ENCODE measurements at places on chromosomes 12 and 14.
A peak's percentile ranks its signal among the peaks of the same experiment; 100 is the strongest.

DNA sequence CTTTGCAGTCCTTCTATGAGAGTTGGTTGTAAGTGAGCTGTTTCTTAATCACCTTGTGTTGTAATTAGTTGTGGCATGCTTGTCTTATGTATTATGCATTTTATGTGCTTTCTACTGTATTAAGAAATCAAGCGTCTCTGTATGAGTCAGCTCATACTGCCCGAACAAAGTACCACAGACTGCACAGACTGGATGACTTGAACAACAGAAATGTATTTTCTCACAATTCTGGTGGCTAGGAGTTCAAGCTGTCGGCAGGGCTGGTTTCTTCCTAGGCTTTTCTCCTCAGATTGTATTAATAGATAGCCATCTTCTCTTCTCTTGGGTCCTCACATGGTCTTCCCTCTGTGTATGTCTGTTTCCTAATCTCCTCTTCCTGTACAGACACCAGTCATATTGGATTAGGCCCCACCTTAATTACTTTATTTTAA lies 77.7 kb downstream of the FLRT2 start:
- no peak for DNase-seq

DNA sequence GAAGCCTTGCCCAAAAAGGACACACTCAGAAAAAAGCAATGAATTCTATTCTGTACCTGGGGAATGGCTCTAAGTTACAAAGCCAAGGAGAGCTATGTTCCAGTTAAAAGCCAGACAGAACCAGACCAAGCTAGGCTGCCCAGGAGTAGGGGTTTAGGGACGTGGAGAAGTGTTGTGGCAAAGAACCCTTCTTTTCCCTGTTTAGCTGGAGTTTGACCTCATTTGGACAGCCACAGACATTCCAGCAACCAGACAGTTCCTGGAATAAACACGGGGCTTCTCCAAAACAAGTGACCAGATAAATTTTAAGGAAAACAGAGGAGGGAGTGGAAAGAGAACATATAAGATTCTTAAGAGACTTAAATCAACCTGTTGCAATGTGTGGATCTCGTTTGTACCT lies 62.3 kb downstream of the GCH1 start:
- DNase-seq = no peak

DNA sequence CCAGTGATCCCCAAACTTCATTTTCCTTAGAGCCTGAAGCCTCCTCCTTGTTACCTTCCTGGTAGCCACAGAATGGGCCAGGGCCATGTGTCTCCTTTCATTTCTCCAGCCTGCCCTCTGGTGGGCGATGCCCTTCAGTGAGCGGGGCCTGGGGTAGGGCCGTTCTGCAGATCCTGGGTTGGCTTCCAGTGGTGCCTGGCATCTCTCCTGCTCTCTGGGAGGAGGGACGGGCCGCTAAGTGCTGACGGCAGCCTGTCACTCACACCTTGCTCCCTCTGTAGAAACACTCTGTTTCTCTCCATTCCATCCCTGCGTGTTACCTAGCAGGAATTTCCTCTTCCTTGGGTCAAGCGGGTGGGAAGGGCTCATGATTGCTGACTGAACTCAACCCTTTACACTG lies 232.1 kb downstream of the CACNA1C start:
- DNase-seq = peak; percentile 35

DNA sequence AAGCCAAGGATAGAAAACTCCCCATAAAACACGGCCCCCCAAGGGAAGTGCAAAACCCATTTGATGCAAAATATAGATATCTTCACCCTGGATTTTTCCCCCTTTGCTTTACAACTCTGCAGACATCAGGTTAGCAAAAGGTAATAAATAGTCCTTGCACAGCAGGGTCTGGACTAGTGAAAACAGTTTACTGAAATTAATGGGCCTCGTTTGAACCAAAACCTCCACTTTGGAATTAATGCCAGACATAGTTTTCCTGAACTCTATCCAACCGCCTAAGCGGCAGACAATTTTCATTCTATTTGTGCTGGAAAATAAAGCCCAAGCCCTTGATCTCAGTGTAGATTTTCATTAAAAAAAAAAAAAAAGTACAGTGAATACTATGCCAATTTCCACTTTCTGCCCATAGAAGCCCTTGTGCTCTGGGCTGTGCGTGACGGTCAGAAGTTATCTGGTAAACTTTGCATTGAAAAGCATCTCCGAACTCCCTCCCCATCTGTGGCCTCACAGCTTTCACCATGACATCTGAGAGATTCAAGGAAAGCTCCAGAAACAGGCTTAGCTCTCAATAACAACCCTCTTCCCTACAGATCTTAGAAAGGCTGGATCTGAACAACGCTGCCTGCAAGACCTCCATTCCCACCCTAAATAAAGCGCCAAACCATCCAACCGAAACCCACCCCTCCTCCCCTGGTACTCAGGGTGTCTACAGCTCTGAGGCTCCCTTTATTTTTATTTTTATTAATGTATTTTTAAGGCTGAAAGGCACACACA lies 11.0 kb upstream of the IRF2BPL start:
- no peak for DNase-seq

DNA sequence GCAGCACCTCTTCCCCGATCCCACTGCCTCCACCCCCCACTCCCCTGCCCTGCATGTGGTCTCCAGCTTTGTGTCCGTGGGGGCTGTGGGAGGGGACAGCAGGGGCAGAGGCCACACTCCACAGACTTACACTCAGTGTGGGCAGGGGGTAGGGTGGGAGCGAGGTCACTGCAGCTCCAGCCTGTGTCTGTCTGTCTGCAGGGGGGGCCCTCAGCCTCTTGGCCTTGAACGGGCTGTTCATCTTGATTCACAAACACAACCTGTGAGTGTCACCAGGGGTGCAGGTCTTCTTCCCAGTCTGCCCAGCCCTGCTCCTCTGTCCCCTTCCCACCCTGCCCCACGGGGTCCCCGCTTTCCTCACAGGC lies 6.5 kb downstream of the NOC4L start:
- DNase-seq = no peak

DNA sequence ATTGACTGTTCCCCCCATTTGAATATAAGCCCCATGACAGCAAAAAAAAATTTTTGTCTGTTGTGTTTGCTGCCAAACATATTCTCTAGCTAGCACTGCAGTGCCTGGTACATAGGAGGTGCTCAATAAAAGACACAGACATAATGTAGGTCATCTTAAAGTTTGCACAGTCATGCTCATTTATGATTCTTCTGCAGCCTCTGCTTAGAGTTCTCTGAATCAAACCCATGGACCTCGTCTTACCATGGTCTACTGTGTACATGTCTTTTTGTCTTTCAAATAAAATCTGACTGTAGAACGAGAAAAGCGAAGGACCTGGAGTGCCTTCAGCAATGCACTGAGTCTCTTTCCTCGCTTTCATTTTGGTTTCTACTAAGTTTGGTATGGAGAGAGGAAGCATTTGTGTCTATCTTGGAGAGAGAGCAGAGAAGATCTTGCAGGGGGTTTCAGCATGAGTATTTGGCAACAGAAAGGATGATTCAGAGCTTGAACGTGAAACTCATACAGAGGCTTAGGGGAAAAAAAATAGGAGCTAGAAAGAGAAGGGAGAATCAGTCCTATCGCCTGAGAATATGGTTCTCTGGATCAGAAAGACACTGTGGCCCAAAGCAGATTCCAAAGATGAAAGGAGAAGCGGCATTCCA lies 38.8 kb upstream of the TMCC3 start:
- no peak for DNase-seq

DNA sequence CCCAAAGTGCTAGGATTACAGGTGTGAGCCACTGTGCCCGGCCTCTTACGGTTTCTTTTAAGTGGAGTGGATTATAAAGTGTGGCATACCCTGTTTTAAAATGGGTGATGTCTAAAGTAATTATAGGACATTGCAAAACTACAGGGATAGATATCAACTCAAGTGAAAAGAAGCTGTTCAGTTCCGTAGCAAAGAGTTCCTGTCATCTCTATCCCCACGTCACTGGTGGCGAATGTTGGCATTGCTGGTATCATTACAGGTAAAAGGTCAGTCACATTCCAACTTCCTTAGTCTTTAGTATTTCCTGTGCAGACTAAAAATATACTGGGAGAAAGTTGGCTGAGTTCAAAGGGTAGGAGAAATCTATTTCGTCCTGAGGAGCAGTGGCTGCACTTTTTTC lies 95.6 kb upstream of the SLC38A2 start:
- no peak for DNase-seq

DNA sequence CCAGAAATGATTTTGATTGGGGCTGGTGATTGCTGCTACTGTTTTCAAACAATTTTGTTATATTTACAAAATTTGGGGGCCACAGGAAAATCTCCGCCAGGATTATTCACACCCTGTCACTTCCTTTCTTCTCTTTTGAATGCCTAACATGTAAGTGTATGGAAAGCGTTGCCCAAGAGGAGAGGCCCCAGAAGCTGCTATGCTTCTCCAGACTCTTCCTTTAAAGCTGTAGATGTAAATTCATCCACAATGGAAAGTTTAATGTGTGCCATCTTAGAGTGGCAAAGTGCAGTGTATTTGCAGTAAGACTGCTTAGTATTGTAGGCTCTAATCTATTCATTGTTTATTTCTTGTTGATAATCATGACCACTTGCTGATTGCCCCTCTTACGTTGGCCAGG lies 136.7 kb upstream of the LRIG3 start:
- DNase-seq = no peak

- DNase-seq = no peak
Observed at GRCh38 chr14:71245659-71246361, 338.6 kb downstream of the PCNX1 start.

DNA sequence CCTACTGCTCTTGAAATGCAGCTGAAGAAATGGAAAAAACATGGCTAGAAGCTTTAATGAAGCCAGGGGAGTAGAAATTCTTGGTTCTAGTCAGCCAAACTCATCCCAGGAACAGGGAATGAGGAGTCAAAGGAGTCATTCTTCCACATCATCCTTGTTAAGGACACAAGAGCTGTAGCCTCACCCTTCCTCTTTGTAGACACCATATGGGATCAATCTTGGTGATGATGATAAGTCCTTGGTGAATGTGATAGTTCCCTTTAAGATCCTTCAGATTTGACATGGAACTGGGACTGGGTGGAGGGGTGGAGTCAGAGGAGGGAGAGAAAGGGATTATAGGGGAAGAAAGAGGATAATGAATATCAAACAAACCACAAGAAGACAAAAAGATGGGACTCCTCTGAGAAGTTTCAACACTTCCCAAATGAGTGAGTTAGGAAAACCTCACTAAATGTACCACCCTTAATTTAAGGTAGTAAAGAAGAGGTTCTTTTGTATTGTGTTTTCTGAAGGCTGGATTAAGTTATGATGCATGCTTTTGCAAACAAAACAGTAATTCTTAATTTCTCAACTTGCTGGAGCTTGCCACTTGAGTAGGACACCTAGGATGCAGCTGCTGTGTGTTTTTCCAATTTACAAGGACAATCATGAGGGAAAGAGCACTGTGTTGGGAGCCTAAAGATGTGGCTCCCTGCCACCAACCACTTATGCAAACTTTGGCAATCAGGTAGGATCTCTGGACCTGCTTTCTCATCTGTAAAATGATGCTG lies 104.0 kb downstream of the WIF1 start:
- DNase-seq = no peak

DNA sequence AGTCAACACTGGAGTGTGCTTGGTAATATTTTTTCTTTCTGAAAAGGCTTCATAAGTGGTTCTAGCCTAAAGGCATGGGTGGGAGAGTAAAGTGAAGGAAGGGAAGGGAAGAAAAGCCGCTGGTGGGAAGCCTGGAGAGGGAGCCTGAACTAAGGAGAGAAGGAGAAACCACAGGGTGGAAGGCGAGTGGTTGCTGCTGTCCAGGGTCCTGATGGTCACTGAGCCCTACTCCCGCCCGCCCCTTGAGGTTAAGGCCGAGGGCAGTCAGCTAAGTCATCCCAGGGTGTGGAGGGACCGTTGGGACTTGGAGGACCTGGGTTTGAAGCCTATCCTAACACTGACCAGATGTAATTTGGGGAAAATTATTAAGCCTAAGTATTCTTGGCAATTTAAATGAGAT lies 189.1 kb downstream of the PIWIL1 start:
- peak; percentile 45 for DNase-seq

DNA sequence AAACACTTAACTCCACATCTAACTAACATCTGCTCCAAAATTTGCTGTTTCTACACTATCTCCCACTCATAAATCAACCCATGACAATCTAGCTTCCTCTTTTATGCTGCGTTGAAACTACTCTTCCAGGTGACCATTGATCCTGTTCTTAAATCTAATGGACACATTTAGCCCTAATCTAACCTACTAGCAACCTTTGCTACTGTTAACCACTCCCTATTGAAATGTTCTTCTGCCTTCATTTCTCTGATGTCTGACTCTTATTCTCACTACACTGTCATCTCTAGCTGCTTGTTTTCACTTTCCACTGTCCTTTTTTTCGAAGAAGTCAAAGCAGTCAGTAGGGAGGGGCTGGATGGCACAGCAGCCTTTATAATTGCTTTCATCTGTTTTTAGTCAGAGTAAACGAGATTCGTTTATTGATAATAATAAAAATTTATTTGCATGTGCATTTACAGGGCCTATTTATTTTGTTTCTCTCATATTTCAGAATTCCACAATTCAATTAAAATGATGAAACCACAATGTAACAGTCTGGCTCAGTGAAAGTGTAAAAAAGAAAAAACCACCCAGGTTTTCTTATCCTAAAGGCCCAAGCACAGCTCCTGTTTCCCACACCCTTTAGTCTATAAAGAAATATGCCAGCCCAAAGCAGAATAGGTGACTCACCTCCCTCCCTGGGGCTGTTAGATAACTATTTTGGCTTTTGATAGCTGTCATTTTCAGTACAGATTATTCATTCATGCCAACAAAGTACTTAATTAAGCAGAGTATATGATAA lies 44.9 kb downstream of the ATP2B1 start:
- no peak for DNase-seq

DNA sequence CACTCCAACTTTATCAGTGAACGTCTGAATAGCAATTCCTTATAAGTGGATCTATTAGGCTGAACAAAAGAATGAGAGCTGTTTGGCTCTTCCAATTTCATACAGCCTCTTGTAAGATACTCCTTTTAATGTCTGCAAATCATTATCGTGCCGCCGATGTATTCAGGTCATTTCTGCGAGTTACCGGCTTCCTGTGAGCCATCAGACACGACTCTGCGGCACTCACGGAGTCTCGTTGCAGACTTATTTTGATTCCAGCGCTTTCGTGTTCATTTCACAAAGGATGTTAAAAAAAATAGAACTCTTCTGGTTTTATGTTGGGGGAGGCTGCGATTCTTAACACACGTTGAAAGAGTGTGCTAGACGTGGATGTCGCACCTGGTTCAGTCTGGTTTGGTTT lies 106.6 kb downstream of the GLT1D1 start:
- DNase-seq = no peak

DNA sequence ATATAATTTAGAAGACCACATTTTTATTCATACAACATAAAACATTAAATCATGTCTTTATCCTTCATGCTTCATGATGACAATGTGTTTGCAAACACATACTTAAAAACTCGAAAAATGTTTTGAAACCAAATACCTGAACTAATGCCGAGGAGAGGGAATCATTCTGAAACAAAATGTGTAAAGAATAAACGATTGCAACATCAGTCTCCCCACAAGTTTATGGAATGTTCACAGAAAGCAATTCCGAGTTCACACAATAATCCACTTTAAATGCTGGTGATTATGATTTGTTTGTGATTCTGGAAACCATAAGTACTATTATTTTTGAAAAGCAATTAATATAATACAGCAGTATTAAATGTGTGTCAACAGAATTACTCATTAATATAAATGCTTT lies 84.5 kb upstream of the PDZRN4 start:
- DNase-seq = no peak
